ENCODE measurements at places on chromosomes 12 and 14. TPM values are rescaled to one million over a fixed set of nuclear protein-coding genes. Genes with fewer than 3 reads are reported as not detected.

Gene KRT78
- not detected for total RNA-seq

Gene C12orf54
- total RNA-seq, result not detected

Gene P2RX2
- total RNA-seq, result not detected

Gene LHX5
- total RNA-seq, result not detected

Gene NCOR2
- total RNA-seq, result 234 TPM

Gene SDS
- total RNA-seq, result 0.40 TPM

Gene ERBB3
- total RNA-seq, result 1.0 TPM

Gene FOXM1
- total RNA-seq, result 87.7 TPM

Gene SPIC
- not detected for total RNA-seq

Gene LRRC43
- total RNA-seq, result not detected

Measured in A549 treated with ZK216348 at 1 μM for 4 hours (cell line).